ENCODE measurements at places on chromosomes 3 and 15.

GRCh38 chr3:132038198-132038825 lies 3.5 kb upstream of the CPNE4 start:
- DNase-seq: no peak

GRCh38 chr3:117762621-117763037 lies 1053.0 kb downstream of the TUSC7 start:
- no peak for DNase-seq

DNA sequence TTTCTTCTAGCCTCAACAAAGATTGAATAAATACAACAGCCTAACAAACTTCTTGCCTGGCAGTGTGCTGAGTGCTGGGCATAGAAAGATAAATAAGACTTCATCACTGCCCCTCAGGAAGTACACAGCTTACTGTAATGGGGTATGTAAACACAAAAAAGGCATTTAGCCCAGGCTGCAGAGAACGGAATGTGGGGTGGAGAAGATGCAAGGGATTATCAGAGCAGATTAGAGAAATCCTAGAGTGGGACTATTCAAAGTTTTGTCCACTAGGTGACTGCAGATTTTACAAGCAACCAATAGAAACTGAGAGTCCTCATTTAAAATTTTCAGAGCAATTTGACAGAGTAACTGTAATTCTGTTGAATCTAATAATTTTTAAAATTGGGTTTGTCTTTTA lies 35.4 kb upstream of the TSC22D2 start:
- no peak for DNase-seq

- DNase-seq: no peak
Observed at GRCh38 chr3:45066109-45066801, 40.2 kb downstream of the CLEC3B start.

GRCh38 chr3:23880703-23881339 lies 36.0 kb downstream of the NKIRAS1 start:
- no peak for DNase-seq

DNA sequence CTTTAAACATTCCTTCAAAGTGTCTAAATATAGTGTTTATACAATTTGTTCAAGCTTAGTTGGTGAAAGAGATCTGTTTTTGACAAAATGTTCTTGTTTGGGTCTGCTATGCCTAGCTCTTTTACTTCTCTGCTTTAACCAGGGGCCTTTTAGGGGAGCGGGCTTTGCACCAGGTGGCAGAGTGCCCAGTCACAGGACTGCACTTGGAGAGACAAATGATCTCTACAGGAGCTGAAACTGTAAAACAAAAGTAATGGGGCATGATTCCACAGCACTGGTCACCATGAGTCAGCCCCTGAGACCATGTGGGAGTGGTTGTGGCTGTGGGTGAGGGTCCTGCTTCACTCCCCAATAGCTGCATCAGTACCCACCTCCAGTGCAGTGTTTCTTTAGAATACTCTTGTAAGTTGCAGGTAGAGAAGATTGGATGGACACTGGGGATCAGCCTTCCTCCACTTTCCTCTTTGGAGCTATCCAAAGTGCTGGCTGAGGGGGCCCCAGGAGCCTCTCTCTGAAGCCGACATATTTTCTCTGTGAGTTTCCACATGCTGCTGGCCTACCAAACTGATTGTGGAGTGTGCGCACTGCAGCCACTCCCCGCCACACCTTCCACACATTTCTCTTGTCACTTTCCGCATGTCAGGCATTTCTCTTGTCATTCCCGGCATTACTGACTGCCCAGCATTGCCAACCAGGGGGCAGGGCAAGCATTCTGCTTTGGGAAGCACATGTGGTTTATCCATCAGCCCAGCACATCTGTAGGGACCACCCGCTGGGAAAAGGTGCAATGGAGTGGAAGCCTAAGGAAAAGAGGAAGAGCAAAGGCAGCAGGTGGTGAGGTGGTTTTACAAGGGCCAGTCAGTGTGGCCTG lies 110.0 kb downstream of the EPHB1 start:
- no peak for DNase-seq

GRCh38 chr15:42144841-42145375 lies 11.5 kb downstream of the PLA2G4F start:
- no peak for DNase-seq

GRCh38 chr15:28955993-28956421 lies 70.2 kb downstream of the APBA2 start:
- no peak for DNase-seq

DNA sequence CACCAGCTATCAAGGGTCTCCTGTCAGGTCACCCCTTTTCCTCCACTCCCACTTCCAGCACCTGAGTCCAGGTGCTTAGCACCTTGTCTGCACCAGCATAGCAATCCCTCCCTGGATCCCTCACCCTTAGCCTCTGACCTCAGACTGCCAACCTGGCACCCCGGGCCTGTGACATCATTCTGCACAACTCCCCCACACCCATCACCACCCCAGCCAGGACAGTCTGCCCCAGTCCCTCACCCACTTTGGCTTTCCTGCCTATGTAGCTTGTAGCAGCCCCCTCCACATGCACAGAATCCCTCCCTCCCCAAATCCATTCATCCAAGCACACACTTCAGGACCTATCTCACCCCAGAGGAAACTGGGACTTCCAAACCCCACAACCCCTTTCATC lies 819 bp upstream of the PLXNB1 start:
- no peak for DNase-seq

DNA sequence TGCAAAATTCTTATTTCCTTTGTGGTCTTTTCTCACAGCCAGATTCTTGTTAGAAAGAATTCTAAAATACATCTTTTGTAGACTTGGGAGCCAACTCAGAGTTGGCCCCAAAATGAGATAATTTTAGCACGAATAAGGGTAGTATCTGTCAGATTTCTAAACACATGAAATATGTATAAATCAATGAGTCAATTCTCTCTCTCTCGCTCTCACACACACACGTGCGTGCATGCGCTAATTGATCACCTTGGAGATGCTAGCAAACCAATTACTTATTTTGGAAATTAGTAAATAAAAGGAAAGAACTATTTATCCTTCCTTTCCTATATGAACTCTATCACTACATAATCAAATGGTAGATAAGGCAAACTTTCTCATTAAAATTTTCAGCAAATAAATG lies 32.9 kb upstream of the PIK3R4 start:
- DNase-seq: no peak

- DNase-seq: no peak
Observed at GRCh38 chr3:86989006-86989405, 1.9 kb downstream of the VGLL3 start.

DNA sequence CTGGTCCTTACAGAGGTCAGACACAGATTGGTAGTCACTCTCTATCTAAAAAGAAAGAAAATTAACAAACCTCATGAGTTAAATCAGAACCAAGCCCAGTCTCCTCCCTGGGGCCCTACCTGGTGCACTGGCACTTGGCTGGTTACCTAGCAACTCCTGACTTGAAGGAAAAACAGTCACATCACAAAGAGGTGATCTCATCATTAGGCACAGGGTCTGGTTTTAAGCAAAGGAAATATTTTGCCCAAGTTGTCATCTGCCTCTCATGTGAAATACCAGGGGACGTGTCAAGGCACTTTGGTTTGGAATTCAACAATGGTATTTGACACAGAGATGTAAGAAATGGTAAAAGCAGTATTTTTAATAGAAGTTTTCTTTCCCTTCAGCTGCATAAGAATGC lies 47.7 kb upstream of the FMN1 start:
- no peak for DNase-seq

DNA sequence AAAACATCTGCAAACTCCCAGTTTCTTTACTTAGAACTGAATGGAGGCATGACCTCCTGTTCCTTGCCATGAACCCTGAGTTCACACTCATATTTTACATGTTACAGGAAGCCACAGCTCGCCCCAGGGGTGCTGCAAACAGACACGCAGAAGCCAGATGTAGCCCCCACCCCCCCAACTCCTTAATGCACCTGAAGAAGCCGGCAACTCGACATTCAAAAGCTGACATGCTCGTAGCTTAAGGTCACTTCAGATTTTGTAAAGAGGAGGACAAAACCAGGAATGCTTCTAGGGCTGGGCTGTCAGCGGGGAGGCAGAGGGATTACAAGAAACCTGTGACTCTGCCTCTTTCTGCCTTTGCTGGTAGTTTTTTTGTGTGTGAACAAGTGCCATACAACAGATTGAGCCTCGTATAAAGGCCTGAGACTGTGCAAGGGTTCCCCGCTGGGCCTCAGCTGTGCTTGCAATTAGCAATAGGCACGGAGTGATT lies 42.0 kb upstream of the FEZF2 start:
- DNase-seq: no peak

DNA sequence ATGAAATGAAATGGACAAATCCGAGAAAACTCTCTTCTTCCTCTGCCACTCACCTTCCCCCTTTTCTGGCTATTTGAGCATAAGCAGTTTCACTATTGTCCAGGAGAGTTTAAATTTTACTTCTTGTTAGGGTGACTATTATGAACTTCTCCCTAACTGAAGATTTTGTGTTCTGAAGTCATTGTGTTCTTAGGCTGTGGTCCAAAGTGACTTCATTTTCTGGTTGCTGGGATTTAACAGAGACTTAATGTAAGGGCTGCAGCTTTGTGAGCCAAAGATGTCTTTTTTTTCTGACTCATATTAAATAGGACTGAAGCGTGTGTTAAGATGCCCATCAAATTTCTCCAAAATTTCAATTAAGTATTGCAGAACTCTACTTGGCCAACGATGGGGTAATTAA lies 46.5 kb upstream of the FSTL1 start:
- DNase-seq: no peak

Measured in esophagus squamous epithelium (tissue), 5 donors.